A549 treated with Mapracorat at 1 μM for 4 hours (cell line): ENCODE measurements at places on chromosomes 1 and 21. TPM values are rescaled to one million over a fixed set of nuclear protein-coding genes. Genes with fewer than 3 reads are reported as not detected.

The MAP3K21 gene
- total RNA-seq: 7.4 to 9.8 TPM (median 8.9 TPM) in 5 replicates

The VANGL2 gene
- 0.57 to 0.82 TPM (median 0.79 TPM) in 5 replicates for total RNA-seq

The WARS2 gene
- 4.9 to 6.5 TPM (median 4.9 TPM) in 5 replicates for total RNA-seq

The TMPRSS15 gene
- total RNA-seq: not detected in 5 replicates

The SLAMF8 gene
- total RNA-seq: 0.08 to 0.27 TPM (median 0.22 TPM) in 5 replicates

The SPATA46 gene
- not detected in 5 replicates for total RNA-seq

The CPT2 gene
- 8.2 to 9.9 TPM (median 9.4 TPM) in 5 replicates for total RNA-seq

The TFF3 gene
- total RNA-seq: not detected in 5 replicates

The CHI3L2 gene
- total RNA-seq: 0.14 to 0.72 TPM (median 0.33 TPM) in 5 replicates

The PLA2G2C gene
- not detected in 5 replicates for total RNA-seq
